ENCODE measurements at places on chromosomes 4 and X. TPM values are rescaled to one million over a fixed set of nuclear protein-coding genes. Genes with fewer than 3 reads are reported as not detected.
A peak's percentile ranks its signal among the peaks of the same experiment; 100 is the strongest.

DNA sequence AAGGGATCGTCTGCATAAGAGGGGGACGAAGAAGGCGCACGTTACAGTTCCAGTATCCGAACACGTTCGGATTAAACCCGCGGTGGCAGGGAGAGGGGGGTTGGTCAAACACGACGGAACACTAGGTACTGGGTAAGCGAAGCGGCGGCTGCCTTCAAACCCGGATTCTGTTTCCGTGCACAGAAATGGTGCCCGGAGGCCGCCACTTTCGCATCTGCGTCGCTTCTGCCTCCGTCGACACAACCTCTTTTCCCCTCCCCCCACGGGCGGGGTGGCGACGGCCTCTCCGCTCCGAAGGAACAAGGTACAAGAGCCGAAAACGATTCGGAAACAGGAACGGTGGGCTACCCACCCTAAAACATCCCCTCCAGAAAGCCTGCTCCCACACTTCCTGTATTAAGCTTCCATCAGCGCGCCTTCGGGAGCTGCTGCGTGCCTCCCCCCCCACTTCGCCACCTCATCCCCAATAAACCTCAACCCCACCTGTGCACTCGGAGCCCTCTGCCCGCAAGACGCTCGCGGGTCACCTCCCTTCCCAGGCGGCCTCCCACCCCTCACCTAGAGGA is 667 bp downstream of the G3BP2 start:
- peak; percentile 64 for DNase-seq

SPATA4 gene
- not detected for total RNA-seq

DNA sequence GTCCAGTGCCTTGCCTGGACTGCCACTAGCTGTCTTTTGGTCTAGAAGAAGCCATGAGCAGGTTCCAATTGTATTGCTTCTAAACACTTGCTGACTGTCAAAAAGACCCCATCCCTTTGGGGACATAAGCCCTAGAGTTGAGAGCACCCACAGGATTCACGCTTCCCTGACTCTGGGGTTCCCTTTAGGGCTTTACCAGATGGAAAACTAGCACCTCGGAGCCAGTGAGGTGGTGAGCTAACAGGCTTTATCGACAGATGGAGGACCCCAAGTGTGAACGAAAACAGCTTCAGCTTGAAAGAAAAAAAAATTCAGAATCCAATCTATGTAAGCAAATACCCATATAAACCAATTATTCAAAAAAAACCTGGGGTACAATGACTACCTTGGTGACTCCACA is 90.8 kb downstream of the NAA11 start:
- peak; percentile 7 for DNase-seq

- DNase-seq, result no peak
Measured at GRCh38 chr4:1296324-1297022, 6.8 kb downstream of the MAEA start.

Measured in G401 (cell line).